Stimulated activated CD8-positive, alpha-beta memory T cell treated with anti-CD3 and anti-CD28 coated beads, Interleukin-4, amount 100 ng/mL, for 1 hour (primary cell): ENCODE measurements at places on chromosomes 7 and 10.

DNA sequence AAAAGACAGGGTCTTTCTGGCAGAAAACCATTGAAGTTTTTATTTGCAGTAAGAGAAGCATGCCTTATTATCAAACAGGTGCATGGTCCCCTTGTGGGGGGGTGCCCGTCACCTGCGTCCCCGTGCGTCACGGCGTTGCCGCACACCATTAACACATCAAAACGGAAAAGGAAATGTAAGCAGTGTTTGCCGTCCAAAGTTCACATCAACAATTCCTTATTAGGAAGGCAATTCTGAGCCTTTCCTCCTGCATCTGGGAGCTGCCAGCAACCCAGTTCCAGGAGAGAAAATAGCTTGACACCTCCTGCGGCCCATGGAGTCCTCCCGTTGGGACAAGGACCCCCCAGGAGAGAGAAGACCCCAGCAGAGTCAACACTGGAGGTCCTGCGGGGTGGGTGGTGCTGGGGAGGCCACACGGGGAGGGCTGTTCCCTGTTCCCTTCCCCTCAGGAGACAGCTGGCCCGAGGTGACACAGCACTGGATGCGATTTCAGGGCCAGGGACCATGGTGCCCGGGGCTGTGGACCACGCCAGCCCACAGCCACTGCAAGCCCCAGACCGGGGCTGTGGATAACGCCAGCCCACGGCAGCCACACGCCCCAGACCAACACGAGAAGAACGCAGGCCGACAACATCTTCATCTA lies 39.5 kb downstream of the DIP2C start:
- DNase-seq: no peak

DNA sequence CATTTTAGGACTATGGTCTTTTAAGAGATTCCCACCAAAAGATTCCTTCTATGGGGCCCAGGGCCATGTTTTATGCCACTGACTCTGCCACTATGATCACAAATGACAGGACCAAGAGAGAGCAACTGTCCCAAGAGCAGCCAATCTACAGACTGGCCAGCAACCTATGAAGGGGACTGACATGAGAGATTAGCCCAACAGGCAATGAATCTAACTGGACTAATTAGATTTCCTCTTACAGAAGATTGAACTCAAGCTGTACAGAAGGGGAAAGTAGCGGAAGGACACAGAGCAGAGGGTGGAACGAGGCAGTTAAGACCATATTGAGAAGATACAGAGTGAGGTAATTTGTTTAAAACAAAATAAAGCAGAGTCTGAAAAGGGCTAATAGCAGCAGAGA lies 25.8 kb downstream of the ZNF800 start:
- no peak for DNase-seq

DNA sequence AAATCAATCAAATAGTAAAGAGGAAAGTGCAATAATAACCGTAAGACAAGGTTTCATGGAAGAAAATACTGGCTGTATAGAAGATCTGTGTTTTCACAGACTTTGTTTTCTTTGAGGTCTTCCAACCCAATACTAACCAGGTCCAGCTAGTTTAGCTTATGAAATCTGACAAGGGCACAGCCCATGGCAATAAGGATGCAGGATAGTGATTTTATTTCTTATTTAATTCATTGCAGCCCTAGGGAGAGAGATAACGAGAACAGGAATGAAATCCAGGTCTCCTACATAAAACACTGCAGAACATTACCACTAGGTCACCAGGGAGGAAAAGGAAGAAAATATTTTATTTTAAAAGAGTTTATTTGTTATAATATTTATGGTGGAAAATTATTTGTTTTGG lies 145.1 kb downstream of the DNAJC1 start:
- DNase-seq: no peak

DNA sequence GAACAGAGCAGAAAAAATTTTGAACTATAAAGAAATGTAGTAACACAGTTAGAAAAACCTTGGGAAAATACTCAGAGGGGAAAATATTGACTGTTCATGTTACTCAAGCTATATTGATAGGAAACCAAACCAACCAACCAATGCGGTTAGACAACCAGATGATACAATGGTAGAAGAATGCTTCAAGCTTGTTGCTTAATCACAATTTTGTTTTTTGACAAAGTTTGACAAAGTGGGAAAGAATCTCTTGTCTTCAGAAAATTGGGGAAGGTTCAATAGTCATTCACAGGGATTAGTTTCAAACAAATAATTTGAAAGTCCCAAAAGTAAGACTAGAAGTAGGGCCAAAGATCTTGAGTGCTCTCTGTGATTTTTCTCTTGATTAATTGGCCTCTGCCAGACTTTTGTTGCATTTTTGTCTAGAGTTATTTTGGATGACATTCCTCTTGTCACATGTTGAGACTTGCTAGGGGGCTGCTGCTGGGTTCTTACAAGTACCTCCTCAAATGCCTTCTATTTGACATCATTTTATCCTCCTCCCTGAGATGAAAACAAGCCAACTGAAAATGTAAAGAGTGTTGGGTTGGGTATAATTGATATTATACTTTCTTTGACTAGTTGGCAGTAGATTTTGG lies 233.1 kb upstream of the PHYHIPL start:
- no peak for DNase-seq

DNA sequence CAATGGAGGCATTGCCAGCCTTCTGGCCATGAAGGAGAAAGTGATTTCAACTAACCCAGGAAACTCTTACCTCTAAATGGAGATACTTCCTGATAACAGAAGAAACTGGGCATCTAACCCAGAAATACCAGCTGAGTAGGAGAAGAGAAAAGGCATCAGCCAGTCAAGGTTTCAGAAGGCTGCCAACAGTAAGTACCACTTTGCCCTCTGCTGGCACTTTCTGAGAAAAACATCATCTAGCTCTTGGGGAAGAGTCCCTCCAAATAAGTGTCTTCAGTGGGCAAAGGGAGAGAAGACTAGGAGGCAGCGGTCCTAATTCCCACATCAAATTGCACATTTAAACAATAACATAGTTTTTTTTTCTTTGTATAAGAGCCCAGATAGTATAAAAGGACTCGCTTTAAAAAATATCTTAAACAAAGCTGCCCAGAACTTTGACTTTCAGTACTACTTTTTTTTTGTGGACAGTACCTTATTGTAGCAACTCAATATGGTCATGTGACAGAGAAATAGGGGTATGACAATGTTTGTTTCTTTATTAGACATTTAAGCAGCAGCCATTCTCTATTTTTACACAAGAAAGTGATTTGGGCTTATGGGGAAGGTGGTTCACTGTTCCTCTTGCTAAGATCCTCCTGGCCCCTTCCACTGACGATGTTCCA lies 157.3 kb downstream of the CTTNBP2 start:
- DNase-seq: no peak

GRCh38 chr10:43904844-43905243 lies 256.2 kb upstream of the ZNF32 start:
- no peak for DNase-seq

DNA sequence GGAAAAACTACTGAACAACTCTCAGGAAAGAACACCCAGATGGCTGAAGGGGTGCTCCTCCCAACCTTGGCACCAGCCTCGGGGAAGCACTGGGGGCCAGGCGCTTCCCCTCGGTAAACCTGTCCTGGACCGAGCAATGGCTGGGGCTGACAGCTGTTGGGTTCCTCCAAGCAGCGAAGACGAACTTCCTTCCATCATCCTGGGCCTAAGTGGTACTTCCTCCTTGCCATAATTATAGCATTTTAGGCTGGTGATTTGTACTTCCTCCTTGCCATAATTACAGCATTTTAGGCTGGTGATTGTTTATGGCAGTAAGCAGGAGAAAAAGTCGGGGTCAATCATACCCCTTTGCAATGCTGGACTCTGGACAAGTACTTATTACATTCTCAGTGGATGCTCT lies 69.3 kb downstream of the MYOF start:
- no peak for DNase-seq

DNA sequence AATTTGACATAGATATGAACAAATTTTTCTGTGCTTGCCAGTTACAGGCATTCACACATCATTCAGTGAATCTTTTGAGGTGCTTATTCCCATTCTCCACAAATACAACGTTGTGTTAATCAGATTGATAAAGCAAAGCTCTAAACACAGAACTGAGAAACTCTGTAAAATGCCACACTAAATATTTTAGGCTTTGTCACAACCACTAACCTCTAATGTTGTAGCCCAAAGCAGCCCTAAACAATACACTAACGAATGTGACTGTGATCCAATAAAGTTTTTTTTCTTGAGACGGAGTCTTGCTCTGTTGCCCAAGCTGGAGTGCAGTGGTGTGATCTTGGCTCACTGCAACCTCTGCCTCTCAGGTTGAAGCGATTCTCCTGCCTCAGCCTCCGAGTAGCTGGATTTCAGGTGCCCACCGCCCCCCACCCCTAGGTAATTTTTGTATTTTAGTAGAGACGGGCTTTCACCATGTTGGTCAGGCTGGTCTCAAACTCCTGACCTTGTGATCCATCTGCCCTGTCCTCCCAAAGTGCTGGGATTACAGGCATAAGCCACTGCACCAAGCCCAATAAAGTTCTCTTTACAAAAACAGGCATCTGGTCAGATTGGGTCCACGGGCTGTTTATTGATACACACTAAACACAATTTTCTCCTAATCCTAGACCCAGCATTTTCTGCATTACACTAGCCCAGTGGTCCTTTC lies 6.9 kb downstream of the CYCS start:
- DNase-seq: no peak

DNA sequence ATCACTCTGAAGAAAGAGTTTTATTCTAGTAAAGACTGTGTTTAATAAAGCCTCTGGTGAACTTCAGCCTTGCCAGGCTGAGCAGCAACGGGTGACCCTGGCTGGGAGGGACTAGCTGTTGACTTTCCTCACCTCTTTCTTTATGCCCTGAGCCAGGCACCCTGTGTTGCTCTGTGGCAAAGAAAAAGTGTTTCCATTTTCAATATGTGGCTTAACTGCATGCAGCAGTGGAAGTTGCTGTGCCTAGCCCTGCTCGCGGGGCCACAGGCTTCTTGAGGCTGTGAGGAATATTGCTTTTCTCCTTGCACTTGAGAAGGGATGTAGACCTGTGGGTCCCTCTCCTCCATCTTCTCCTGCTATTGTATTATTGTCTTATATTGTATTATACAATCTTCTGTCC lies 67.0 kb downstream of the CXCL12 start:
- DNase-seq: no peak

DNA sequence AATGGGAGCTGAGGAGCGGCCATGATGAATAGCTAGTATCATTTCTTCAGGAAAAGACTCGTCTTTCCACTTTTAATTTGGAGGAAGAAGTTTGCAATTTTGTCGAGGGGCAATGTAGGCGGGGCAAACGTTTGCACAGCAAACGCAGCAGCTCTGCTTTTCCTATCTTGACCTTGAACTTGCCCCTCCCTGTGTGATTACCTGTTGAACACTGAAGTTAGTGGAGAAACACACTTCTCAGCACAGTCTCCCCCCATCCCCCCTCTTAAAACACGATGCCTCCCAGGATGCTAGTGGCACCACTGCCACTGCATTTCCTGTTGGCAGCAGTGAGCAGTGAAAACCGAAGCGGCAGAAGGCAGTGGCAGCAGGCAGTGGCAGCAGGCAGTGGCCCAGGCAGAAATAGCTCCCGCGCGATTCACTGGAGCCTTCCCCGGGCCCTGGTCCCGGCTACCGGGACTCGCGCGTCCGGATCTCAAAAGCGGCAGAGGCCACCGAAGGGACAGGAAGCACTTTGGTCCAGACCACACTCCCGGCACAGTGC lies at the start of gene EPDR1:
Gene EPDR1, plus strand, starts transcription at position 336 of the 544 bp plus-strand sequence. CDS start 300 bp downstream, outside the sequence.
- no peak for DNase-seq

- no peak for DNase-seq
These were observed 100.3 kb upstream of the C10orf90 start for GRCh38 chr10:126770809-126771208.

DNA sequence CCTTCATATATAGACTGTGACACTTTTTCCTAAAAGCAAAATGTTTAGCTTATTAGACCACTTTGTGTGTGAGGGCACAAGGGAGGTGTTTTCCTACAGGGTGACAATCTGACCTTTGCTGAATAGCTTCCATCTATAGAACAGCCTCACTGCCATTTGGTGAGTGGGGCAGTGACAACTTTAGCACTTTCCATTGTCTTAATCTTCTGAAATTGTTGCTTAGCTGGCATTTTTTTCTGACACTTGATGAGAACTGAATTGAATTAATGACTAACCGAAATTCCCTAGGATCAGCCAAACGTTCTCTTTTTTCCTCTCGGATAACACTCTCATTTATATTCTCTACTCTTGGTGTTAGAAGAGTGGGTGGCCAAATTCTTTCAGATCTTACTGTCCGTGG lies 30.2 kb downstream of the KDM7A start:
- no peak for DNase-seq

- no peak for DNase-seq
These were observed 384.5 kb downstream of the KCNMA1 start for GRCh38 chr10:77253147-77253545.

DNA sequence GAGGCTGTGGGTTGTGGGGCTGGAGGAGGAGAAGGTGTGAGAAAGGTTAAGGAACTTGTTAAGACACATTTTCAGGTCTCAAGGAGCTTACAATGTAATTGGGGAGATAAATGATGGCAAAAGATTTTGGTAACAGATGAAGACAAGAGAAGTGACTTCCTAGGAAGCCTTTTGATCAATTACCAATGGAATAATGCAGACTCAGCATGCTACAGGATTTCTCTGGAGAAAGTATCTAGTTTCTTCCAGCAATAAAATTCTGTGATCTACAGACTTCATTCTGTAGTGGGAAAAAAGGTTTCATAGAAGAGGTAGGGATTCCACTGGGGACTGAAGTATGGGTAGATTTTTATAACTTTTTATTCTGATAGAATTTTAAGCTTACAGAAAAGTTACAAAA lies 184.2 kb upstream of the RHOBTB1 start:
- DNase-seq: no peak

GRCh38 chr7:5596046-5596895 lies 172.6 kb upstream of the TNRC18 start:
- peak; percentile 47 for DNase-seq

- DNase-seq: no peak
These were observed 15.6 kb upstream of the HECW1 start for GRCh38 chr7:43096875-43097274.

DNA sequence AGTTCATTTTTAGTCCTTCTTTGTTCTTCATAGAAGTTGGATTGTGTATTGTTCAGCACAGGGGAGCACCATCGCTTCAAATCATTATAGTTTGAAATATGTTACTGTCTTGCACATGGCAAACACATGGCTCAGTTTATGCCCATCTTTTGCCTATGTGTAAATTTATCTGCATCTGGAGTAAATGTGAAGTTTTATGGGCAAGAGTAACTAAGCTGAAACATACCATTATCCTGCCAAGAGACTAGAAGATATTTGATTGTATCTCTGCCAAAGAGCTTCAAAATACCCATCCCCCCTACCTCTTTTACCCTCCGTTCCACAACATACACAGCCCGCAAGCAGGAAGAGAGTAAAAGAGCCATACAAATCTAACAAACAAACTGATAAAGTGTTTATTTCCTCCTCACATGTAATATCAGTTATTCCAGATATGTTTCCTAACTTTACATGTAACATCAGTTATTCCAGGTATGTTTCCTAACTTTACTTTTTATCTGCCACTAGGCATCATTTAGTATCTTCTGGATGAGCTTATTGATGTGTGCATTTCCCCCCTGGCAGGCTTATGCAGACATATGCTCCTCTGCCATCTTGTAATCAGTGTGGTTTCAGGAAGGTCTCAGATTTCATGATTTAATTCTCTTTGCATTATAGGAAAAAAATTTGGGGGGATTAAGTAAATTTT lies 127.7 kb downstream of the SRI start:
- no peak for DNase-seq
